RKO (cell line): ENCODE measurements at places on chromosomes 7 and 10.

DNA sequence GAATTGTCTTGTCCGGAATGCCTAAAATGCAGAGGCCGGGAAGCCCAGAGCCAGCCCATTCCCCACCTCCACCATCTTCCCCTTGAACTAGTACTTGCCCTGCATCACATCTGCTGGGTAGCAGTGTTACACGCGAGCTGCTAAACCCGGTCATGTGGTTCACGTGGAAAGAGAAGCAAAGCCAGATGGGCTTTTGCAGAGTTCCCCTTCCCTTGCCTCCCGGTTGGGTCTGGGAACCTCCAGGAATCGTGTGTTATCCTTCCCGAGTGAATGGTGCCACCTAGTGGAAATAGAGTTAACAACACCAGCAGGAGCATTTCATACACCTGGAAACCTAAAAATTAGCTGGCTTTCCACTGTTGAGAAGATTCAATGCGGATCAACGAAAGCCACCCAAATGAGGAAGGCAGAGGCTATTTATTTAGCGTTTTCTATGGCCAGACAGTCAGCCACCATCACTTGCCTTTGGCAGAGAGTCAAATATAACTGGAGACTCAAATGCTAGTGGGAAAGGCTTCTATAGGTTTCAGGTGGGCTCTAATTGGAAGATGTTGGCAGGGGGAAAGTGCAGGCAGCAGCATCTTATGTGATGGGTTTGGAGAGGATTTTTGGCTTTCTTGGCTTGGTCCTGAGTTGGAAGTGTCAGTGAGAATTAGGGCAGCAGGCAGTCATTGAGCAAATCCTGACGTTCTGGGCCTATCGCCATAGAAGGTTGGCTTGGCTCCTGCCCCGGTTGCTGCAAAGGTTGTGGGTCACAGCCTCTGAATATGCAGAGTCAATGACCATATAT is 12.9 kb upstream of the DENND2A start:
- DNase-seq: peak; percentile 83

DNA sequence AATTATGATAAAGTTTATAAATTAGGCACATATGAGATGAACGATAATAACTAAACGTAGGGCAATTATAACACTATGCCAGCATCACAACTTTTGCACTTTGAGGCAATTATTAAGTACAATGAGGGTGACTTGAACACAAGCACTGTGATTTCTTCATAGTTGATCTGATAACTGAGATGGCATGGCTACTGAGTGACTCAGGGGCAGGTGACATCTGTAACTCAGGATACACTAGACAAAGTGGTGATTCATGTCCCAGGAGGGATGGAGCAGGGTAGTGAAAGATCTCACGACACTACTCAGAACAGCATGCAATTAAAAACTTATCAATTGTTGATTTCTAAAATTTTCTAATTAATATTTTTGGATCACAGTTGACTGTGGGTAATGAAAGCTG is 98.3 kb upstream of the ARHGAP21 start:
- DNase-seq: peak; percentile 45

- DNase-seq: no peak
These were observed 16.3 kb upstream of the CYP51A1 start for GRCh38 chr7:92150450-92151017.

GRCh38 chr7:41190581-41190980 is 512.3 kb downstream of the INHBA start:
- DNase-seq: no peak

DNA sequence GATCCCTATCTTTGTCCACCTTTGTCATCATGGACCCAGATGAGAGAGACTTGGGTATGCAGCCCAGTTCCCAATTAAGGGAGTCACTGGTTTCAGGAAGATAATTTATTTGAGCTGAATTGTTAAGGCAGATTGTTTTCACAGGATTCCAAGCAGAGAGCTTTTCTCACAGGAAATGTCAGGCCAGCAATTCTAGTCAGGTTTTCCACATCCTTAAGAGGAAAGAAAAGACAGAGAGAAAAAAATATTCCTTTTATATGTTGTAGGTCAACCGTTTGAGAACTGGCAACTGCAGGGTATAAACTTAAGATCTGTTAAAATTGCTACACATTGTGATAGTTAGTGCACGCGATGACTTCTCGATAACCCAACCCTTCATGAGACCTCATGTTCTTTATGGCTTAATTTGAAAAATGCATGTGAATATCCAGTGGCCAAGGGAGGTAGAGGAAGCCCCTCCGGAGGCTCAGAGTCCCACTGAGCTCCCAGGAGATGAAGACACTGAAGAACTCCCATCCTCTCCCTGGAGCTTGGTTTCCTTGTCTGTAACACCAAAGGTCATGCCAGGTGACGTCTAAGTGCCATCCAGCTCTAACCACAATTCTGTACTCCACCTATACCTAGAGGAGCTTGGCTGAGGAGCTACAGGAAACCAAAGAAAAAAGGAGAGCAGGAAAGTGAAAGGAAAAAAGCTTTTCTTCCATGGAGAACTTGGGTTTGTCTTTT is 45.6 kb downstream of the MINDY4 start:
- no peak for DNase-seq

DNA sequence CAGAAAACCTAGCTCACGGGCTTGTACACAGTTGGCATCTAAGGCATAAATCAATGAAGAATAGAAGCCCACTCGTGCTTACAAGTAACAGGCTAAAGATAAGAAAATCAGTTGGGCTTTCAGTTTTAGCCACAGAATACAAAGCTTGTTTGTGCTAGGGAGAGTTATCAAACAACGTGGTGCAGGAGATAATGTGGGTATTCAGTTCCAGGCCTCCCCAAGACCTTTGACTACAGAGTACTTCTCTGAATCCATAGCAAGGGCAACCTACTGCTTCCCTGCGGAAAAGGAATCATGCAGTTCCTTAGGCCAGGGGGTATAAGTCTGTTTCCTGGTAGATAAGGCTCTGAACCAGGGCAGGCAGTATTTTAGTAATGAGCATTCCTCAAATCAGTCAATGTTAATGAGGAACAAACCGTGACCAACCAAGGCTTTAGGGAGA is 219.5 kb upstream of the CSTF2T start:
- DNase-seq: no peak

DNA sequence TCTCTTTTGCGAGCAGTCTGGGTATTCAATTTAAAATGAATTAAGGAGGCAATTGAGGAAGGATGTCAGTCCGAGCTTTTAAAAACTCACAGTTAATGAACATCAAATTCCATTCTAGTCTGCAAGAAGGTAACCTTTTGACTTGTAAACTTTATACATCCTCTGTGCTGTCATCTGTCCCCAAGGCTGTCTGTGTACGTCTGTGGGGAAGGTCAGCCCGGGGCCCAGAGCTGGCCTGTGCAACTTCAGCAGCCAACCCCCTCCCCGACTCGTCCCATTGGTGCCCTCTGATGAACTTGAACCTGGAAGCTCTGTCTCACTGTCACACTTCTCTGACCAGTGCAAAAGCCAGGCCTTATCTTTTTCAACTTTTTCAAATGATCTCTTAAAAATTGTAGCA is 80.3 kb downstream of the CCDC3 start:
- no peak for DNase-seq

DNA sequence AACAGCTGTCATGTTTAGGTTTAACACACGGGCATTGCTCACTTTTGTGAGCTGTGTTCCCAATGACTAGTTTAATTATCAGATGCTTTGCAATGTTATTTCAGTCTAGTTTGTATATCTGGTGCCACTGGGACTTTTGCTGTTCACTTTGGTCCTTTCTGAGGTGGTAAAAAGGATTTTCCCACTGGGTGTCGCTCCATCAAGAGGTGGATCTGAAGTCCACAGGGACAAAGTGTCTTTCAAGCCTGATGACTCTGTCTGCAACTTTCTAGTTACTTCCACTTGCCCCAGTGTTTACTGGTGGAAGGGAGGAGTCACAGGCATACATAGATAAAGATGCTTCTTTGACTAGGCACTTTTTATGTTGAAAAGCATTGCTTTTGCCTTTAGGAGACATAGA is 242.2 kb downstream of the HGF start:
- peak; percentile 95 for DNase-seq

- DNase-seq: no peak
These were observed 195.6 kb downstream of the KIAA1217 start for GRCh38 chr10:24404567-24404966.

- DNase-seq: no peak
These were observed 610.5 kb downstream of the KCNMA1 start for GRCh38 chr10:77027141-77027540.

DNA sequence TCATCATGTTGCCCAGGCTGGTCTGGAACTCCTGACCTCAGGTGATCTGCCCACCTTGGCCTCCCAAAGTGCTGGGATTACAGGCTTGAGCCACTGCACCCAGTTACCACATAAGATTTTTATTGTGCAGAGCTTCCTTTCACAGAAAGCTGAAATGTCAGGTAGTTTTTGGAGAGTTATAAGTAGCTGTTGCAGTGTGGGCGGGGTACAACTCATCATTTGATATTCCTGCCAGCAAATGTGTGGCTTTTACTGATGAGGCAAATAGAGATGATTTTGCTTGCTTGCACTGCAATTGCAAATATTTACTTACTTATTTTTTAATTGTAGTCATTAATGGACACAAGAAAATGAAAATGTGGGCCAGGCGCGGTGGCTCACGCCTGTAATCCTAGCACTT is 32.4 kb downstream of the NKX2-3 start:
- DNase-seq: no peak

DNA sequence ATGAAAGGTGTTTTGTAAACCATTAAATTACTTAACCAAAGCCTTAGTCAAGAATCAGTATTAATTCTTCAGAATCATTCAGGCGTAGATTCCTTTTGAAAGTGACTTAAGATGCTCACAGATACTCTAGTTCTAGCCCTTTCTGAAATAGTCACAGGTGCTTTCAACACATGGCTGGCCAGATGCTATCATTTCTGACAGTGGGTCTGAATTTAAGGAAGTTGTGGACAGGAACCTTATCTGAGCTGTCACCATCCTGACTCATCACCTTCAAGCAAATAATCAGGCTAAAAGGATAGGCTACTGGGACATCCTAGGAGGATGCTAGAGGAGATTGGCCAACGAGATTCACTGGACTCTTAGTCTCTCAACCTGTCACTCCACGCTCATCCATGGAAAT is 501.5 kb downstream of the LRMDA start:
- no peak for DNase-seq

DNA sequence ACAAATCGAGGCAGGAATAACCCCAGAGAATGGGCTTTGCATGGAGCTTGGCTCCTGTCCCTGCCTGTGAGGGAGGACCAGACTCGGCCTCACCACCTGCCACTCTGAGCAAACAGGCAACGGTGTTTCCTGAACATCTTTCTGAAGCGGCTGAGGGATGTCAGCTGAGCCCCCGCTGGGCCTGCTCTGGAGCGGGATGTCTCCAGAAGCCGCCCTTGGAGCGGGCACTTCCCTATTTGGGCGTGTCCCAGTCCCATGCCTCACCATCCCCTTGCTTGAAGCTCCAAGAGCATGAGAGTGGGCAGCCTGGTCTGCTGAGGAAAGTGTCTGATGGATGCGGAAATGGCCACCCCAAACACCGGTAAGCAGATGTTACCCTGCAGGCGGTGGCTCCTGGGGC is 10.2 kb downstream of the ALKBH4 start:
- no peak for DNase-seq

DNA sequence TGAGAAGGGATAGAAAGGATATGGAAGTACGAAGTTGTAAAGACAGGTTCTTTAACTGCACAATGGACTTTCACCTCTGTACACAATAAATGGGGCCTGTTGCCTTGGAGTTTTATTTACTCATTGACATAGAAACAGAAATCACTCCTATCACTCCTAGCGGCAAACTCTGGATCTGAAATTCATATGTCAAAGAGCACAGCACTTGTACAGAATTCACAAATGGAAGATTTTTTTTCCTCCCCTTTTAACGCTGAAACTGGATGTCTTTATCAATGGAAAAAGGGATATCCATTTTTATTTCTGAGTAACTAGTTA is 18.2 kb downstream of the NT5C3A start:
- no peak for DNase-seq

DNA sequence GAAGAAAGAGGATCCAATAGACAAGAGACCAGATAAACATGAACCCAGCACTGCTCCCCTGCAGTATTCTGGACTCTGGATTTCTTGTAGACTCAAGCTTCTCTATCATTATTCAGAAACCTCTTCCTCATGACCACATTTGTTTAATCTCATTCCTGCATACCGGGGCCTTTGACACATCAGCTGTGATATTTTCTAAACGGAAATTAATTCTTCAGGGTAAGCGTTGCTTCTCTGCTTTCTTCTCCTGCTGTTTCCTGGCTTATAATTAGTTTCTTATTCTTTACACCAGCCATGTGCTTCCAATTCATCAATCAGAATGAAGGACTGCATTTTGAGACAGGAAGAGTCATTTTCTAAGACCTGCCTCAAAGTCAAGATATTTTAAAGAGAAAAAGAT is 54.2 kb upstream of the TARP start:
- DNase-seq: no peak

DNA sequence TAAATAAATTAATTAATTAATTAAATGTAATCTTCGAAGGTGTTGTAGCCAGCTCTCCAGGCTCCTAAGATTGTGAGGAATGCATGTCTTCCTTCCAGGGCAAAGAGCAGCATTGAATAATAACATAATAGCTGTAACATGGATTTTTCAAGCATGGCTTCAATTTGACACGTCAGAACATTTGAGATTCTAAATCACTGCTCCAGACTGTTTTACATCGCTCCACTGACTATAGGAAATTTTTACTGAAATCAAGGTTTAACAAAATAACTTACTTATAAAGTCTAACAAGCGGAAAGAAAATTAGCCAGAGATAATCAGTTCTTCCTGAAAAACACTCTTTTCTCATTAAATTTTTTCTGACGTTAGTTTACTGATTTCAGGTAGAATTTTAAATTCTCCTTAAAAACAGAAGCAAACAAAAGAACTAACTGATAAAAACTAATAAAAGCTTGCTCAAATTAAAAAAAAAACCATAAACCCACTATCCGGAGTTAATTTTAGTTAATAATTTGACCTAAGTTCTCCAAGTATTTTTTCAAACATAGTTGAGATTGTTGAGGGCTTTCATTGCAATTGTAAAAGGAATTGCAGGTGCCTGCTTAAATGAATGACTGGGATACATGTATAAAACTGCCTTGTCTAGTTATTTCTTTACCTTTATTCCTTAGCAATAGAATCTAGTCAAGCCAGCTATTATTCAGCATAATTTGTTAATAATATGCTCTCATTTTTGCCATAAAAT is 51.2 kb upstream of the SGCE start:
- DNase-seq: no peak

DNA sequence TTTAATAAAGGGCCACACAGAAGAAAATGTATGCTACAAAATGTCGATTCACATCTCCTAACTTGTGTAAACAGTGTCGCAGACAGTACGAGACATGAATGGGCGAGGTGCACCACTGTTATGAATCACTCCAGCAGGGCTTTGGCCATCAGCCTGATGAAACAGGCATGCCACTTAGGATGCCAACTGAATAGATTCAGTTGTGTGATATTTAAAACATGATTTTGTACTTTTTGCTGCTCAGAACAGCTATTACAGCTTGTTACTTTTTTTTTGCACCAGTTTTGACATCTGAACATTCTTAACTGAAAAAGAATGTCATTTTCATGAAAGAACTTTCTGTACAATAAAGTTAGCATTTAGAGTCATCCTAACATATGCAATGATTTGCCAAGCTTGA is 138.1 kb downstream of the VTI1A start:
- no peak for DNase-seq
